ENCODE measurements at places on chromosomes 7 and 10.

GRCh38 chr7:25857376-25858067, 294.5 kb upstream of the NFE2L3 start:
- DNase-seq, result no peak

- DNase-seq, result peak; percentile 43
Measured at GRCh38 chr7:112201411-112201810, 4.8 kb downstream of the DOCK4 start.

- DNase-seq, result no peak
Measured at GRCh38 chr10:129210876-129211275, 256.2 kb upstream of the MGMT start.

DNA sequence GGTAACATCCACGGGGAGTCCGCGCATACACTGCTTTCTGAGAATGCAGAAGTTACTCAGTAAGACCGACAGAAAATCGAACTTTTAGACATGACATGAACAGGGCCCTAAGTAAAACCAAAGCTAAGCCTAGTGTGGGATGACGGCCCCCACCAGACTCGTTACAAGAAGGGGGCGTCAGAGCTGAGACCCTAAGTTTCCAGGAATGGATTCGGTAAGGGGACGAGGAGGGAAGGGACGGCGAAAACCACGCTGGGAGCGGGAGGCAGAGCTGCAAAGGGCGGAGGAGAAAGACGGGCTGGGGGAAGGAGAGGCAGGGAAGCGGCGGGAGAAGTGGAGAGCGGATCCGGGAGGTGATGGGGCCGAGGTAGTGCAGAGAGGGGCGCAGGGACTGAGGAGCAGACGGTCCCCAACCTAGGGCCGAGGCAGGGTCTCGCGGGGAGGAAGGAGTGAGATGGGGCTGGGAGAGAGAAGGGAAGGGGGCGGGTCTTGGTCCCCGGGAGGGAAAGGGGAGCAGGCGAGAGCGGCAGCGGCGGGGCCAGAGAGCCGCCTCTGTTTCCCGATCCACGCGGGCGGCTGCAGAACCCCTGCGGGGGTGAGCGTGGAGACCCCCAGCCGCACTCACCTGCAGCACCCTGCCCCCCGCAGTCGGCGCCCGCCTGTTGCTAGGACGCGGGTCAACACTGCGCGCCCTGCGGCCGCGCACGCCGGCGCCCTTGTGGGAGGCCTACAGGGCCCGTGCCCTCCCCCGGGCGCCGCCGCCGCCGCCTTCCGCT, 513 bp downstream of the ODAD2 start:
- peak; percentile 54 for DNase-seq

DNA sequence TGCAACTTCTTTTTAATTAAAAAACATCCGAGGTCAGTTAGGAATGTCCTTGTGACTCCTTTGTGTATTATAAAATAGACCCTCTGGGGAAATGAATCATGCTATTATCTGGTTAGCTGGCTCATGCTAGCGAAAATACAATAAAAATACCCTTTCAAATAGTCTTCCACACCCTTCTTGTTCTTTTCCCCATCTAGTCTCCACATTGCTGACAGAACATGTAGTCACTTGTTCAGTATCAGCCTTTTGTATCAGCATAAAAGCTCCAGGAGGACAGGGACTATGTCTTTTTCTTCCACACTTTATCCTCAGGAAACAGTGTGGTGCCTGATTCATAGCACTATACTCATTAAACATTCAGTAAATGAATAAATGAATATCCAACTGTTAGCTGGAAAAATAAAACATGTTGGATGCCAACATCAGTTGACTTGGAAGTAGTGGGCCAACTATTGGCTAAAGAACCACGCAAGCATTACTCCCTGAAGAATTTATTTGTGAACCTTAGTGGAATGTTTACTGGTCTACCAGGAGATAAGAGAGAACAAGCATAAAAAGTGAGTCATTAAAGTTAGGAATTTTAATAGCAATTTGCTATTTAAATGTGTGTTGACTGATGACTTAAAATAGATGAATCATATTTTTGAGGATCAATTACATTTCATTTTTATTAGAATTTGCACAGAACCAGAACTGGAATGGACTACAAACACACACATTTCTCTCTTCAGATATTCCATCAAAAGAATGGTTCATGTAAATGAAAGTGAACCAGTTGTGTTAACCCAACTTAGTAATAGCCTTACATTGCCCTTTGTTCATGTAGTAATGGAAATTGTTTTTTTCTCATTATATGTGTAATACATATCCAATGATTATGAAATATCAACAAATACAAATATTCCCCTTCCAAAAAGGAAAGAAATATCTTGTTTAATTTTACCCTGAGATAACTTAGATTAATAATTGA, 129.6 kb downstream of the DKK1 start:
- peak; percentile 37 for DNase-seq

DNA sequence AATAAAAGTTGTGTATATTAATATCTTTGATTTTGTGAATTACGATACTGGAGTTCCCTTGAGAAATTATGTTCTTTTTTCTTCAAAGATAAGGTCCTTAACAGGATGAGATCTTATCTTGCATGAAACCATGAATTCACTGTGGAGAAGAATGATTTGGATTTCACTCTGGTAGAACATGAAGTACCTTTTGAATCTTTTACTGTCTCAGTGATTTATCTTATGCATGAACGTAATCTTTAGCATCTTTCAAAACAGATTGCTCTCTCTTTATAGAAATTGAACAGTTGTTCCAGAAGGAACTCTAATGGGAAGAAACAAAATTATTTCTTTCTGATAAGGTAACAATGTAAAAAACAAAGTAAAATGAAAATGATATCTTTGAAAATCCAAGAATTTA, 11.0 kb upstream of the ZNF438 start:
- DNase-seq, result no peak

DNA sequence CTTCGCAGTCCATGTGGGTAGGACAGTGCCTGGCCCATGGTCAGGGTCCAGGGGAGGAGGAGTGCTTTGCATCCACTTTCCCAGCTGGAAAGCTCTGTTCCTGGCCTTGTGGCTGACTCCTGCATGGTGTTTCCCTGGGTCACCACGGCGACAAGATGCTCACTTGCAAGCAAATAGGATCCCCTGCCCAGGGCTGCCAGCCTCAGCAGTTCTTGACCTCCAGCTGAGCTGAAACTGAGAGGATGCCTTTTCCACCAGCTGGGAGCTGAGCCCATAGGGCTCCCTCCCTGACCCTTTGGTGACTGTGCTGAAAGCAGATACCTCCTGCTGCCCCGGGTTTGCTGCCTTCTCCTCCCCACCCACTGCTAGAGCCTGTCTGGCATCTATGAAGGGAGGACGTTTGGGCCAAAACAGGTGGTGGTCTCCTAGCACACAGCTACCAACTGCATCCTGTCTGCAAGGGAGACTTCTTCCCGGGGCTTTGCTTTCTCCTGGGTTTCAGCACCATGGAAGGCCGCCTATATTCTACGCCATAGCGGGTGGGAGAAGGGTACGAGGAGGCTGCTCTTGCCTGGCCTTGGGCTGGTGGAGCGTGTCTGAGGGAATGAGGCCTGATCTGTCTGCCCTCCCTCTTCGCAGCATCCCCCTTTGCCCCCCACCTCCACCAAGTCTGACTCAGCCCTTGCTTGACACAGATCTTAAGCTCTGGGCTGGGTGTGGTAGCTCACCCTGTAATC, 34.4 kb downstream of the UBTD1 start:
- DNase-seq, result no peak

DNA sequence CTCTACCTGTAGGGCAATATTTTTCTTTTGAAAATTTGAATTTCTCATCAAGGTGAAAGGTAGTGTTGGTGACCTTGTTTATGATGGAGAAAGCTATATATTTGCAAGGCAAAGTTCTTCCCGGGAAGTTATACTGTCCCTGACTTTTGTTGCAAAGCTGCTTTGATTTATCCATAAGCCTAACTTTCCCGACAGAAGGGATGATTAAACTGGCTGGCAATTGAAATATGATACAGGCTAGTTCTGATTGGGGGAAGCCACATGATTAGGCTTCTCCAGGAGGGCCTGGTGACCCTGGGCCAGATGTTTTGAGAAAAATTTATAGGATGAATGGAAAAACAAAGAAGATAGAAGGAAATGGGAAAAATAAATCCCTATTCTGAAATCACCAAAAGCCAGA, 215.5 kb downstream of the ACTR3B start:
- no peak for DNase-seq

DNA sequence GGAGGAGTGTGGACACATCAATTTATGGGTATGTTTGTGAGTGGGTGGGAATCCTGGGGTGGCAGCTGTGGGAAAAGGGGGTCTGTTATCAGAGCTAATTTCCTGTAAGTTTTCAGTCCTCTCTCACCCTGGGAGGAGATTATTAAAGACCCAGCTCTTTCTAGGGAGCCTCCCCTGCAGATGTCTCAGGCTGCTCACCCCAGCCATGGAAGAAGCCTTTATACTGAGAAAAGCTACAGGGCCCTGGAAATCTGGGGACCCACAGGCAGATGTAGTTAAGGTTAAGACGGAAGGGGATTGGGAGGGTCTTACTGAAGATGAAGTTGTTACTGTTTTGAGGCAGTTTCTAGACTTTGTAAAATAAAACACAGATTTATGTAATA, 4.6 kb downstream of the ZNF680 start:
- DNase-seq, result peak; percentile 5

DNA sequence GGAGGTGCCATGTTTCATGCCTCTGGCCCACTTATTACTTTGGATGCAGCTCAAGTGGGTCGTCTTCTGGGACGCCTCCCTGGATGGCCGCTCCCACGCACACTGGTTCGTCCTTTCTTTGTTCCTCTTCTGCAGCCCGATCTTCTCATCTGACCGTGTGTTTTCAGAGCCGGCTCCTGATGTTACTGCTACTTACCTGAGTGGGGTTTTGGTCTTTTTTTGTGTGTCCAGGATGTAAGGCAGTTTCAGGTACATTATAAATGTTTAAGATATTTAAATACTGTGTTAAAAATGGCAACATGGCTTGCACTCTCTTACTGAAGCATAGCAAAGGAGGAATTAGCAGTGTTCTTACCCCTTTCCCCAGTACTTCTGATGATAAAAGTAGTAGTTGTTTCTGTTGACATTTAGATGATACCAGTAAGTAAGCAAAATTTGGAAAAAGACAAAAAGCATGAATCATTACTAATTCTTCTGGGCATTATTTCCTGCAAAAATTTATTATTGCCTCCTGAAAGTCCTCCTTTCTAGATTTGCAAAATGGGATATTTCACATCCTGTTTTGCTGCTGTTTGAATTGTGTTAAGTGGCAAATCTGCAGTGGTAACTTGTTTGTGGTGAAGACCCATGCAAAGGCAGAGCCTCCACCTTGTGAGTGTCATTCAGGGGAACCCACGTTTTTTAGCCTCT, 59.4 kb downstream of the SHH start:
- no peak for DNase-seq

DNA sequence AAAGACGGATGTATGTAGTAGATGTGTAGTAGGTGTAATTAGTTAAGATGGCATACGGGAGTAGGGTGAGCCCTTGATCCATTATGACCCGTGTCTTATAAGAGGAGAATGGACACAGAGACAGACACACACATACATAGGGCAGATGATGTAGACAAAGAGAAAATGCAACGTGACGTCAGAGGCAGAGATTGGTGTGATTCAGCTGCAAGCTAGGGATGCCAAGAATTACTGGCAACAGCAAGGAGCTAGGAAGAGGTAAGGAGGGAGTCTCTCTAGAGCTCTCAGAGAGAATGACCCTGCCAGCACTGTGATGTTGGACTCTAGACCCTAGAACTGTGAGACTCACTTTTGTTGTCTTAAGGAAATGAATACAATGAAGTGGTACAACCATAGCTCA, 247.0 kb upstream of the HABP2 start:
- DNase-seq, result no peak

GRCh38 chr10:95425592-95426465, 135.0 kb upstream of the PDLIM1 start:
- DNase-seq, result no peak

DNA sequence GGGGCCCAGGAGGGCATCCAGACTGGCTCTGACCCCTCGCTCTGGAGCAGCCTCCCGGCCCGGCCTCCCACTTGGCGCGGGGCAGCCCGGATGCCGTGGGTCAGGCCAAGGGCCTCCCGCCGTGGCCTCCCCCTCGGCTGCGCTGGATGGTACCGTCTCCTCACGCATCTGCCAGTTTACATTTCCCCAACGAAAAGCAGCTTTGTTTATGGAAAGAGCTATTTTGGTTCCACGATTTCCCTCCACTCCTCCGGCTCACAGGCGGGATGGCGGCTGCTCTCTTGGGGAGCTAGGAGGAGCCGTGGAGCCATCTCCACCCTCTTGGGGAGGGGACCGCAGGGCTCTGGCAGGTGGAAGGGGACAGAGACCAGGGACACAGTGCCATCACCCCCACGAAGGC, 93.2 kb upstream of the MYL10 start:
- DNase-seq, result no peak

GRCh38 chr7:133584956-133585668, 332.2 kb downstream of the EXOC4 start:
- DNase-seq, result no peak

- no peak for DNase-seq
Measured at GRCh38 chr7:89661876-89662275, 492.4 kb upstream of the STEAP1 start.

- DNase-seq, result no peak
Measured at GRCh38 chr10:132292287-132293200, 15.2 kb downstream of the STK32C start.

- DNase-seq, result no peak
Measured at GRCh38 chr7:36652431-36652830, 71.9 kb downstream of the AOAH start.

DNA sequence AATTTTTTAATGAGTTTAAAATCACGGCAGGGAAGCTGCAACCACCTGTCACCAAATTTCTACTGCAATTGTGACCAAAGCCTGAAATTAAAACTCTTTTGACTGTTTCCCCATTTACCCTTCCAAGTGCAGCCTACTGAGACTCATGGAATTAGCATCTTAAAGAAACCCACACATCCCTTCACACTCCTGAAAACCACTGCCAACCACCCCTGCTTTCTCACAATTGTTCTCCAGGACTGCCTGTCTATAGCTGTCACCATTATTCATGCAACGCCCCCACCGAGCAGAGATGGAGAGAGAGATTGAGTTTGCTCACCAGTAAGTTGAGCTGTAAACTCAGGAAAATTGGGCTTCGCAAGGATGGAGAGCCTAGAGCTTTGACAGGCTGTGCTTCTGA, 383.8 kb upstream of the SORCS1 start:
- no peak for DNase-seq

GRCh38 chr7:50184271-50184990, 91.4 kb upstream of the ZPBP start:
- no peak for DNase-seq

DNA sequence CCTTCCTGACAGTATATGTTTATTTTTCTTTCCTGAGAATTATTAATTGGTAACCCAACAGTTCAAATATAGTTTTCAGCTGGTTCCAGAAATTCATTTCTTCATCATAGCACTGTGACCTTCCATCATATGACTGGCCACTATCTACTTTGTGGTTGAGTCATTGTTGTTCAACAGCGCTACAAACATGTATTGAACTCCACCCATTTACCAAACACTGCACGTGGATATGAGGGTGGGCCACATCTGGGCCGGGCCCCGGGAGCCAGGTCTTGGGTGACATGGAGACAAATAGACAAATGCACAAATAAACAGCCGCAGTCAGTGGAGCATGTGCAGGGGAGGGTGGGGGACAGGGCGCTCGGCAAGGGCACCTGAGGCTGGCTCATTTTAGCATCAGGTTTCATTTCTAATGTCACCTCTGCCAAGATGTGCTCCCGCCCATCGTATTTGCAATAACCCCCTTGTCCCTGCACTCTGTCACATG, 24.0 kb upstream of the EEPD1 start:
- no peak for DNase-seq

GRCh38 chr10:22875581-22875980, 52.3 kb upstream of the ARMC3 start:
- no peak for DNase-seq
